ENCODE measurements at places on chromosomes 11 and 22.

DNA sequence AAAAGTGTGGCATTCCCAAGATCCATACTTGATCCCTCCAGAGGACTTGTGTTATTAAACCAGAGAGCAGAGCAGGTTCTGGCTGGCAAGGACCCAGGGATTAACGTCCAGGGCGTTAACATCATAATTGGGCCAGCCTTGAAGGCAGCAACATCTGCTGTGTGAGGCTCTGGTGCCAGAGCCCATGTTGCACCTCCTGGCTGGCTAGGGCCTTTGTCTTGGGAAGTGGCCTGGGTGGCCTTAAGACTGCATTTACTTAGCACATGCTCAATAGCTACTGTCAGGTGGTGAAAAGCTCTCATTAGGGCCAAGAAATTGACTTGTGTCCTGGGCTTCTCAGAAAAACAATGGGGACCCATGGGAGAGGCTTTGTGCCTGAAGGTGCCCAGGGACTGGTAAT, 66.6 kb downstream of the CACNG2 start:
- no peak for DNase-seq

GRCh38 chr11:40188848-40189247, 1270.6 kb downstream of the LRRC4C start:
- DNase-seq, result no peak

DNA sequence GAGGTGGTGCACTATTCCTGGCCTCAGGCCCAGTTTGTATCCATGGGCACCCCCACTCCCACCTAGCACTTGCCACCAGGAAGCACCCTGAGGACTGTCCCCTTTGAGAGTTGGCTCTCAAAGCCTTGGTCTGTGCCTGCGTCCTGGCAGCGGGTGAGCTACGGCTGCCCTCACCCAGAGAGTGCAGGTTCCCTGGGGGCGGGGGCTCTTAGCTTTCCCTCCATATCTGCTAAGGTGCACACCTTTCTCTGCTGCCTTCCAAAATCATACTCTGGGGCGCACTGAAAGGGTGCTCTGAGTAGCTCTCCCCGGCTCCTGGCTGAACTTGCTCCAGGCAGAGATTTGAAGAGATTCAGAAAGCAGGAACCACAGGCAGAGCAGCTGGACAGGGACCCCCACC, 7.1 kb downstream of the KCNQ1 start:
- no peak for DNase-seq

DNA sequence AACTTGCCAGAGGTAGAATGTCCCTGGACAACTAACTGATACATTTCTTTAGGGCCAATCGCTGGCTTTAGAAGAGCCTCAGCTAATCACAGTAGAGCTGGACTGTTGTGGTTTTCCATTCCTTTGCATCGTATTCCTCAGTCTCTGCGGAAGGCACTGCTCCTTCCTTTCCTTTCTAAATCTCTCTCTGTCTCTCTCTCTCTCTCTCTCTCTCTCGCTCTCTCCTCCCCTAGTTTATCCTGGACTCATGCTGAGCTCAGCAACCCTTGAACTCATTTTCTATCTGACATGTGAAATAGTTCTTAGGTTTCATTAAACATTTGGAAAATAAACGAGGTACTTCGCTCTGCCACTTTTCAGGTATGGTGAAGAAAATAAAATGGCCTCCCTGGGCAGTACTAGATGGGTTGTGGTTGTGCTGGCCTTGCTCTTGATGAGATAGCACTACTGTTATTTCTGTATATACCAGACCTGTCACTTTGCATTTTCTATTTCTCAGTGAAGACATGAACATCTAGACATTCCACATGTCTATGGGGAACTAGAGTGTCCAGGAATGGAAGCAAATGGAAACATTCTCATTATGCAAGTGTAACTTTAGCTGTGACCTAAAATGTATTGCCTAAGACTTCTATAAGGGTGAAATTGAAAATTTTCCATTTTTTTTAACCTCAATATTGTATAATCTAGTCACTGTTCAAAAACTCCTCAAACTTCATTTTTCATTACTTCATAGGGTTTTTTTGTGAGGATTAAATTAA, 12.0 kb upstream of the SESN3 start:
- DNase-seq, result no peak

DNA sequence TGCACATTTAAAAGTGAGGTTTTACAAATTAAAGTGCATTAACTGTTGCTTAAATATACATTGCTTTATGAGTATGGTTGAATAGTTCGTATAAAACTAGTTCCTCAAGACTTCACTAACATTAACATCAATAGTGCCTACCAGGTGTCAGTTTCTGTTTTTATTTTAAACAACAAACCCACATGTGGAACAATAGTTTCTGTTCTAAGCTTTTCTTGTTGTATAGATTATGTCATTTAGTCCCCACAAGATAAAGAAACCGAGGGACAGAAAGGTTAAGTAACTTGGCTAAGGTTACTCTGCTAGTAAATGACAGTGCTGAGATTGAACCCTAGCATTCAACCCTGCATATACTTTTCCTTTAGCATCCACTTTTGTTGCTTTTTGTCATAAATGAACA, 41.4 kb upstream of the ST14 start:
- DNase-seq, result no peak

DNA sequence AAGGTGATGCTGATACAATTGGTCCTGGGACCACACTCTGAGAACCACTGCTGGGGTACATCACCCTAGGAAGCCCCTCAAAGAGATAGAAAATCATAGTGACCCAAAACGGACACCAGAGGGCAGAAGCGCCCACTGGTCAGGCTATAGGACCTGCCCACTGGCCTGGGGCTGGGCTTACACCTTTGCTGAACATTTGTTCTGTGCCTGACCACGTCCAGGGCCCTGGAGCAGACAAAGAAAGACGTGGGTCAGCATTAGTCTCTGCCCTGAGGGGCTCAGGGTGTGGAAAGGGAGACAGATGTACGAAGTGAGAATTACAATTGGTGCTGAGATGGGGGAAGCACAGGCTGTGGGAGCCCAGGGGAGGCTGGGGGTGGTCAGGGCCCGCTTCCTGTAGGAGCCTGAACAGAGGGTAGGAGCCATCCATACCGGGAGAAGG, 14.4 kb upstream of the SERPINH1 start:
- DNase-seq, result peak; percentile 87

GRCh38 chr22:29148826-29149225, 56.9 kb upstream of the EMID1 start:
- no peak for DNase-seq

- DNase-seq, result no peak
Observed at GRCh38 chr11:82720267-82721065, 13.2 kb downstream of the FAM181B start.

DNA sequence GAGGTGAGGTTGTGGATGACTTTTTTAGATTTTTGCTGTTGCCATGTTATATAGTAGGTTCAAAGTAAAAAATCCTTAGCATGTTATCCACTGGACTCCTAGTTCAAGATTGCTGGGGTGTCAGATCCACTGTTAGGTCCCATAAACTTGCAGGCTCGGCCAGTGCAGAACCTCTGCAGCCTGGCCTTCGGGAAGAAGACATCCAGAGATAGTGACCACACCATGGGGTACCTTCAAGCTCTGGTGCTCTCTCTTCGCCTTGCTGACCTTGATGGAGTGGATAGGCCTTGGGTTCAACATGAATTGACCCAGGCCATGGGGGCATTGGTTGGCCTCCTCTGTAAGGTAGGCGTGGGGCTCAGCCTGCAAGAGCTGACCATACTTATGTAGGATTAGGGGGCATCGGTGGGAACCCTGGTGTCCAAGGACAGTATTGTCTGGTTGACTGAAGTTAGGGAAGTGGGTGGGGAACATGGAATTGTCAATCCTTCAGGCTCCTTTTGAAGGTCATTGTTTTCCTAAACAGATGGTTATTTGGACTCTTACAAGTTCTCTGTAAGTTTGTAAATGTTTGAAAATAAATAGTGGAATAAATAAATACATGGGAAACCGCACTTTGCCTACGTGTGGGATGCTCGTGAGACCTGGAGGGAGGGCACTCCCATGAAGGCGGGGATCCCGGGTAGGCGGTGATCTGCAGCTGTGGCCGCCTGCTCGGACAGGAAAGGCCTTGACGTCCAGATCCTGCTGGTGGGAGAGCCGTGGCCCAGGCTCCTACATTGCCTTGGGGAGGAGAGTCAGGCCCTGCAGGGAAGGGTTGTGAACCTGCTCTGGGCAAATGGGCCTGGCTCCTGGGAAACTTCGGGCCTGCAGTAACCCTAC, 37.1 kb downstream of the BCR start:
- no peak for DNase-seq

DNA sequence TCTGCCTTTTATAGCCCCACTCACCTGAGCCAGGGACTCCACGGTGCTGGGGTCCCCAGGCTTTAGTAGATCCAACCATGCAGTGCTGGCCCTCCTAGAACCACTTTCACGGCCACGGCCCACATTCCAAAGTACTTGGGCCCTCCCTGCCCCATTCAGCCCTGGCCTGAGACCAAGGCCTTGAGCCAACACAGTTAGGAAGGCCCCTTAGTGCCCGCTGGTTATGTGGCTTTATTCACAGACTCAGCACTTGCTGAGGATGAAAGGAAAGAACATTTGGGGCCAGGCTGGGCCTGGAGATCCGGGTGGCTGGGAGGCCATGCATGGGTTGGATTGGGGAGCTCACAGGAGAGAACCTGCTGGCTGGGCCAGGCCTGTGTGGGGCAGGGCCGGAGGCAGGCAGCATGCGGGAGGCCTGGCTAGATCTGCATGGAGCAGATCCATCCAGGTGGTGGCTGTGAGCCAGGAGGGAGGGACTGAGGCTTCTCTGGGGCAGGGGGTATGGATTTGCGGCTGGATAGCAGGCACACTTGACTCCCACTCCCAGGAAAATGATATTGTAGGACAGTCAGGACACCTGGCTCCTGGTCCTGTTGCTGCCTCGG, 12.6 kb downstream of the CHRM1 start:
- DNase-seq, result no peak

DNA sequence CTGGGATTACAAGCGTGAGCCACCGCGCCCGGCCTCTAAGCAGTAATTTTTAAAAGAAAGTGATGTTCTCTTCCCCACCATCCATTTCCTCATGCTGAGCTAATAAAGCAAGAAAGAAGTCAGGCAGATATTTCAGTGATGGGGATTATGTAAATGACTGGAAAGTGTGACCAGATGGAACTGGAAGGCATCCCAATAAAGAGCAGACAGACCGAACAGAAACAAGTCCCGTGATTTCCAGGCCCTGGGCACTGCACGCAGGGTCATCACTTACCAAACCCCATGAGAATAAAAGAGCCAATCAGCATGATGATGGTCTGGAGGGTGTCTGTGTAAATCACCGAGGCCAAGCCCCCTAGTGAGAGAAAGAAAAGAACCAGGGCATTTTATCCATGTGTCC, 18.2 kb downstream of the SLC5A4 start:
- DNase-seq, result no peak

DNA sequence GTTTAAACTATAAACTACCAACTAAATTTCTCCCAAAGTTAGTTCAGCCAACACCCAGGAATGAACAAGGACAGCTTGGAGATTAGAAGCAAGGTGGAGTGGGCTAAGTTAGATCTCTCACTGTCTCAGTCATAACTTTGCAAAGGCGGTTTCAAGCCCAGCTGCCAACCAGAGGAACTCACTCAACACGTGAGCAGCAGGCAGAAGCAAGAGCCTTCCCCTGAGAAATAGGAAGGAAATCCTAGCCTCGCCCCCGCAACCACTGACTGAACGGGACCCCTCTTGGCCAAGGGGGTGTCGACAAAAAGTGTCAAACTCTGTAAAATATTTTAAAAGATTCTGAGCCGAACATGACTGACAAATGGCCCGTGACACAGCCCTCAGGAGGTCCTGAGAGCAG, 4.4 kb upstream of the KRTAP5-9 start:
- no peak for DNase-seq

GRCh38 chr11:94060401-94060800, 39.2 kb downstream of the HEPHL1 start:
- no peak for DNase-seq

DNA sequence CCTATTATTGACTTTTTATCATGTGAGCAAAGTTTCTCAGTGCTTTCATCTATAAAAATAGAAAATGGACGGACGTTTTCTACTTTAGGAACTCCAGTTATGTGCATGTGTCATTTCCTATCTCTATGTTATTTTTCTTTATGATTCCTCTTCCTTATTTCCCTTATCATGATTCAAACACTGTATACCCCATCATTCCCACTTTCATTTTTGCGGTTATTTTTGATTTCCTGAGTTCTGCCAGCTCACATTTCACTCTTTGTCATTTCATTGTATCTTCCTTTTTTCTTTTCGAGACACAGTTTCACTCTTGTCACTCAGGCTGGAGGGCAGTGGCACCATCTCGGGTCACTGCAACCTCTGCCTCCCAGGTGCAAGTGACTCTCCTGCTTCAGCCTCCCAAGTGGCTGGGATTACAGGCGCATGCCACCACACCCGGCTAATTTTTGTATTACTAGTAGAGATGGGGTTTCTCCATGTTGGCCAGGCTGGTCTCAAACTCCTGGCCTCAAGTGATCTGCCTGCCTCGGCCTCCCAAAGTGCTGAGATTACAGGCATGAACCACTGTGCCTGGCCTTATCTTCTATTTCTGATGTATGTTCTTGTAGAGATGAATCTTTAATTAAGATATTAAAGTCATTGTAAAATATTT, 21.5 kb downstream of the C11orf58 start:
- no peak for DNase-seq
